ENCODE measurements at places on chromosomes 13 and 19.

DNA sequence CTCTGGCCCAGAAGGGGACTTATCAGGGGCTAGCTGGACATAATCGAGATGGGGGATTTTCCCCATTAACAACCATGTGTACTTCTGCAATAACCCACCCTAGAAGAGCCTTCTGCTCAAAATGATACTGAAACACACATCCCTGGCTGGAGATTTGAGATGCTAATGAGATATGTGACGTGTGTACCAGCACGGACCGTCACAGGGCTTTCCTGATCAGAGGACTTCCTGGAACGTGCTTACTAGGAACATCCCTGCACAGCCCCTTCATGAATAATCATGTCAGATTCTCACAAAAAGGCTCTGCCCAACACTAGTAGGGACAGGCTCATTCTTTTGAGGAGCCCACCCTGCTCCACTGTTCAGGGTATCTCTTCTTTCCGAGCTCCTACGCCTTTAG is 6.5 kb upstream of the ERVV-1 start:
- DNase-seq, result no peak

DNA sequence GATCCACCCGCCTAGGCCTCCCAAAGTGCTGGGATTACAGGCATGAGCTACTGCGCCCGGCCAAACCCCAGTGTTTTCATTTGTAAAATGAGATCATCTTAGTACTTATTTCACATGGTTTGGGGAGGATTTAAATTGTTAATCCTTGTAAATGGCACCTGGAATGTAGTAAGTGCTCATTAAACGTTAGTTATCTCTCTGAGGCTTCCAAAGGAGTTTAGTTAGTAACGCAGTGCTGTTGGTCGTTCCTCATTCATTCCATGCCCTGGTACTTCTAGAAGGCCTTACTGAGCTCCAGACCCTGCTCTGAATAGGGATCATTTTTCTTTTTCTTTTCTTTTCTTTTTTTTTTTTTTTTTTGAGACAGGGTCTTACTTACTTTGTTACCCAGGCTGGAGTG is 5.2 kb downstream of the CPT1C start:
- no peak for DNase-seq

DNA sequence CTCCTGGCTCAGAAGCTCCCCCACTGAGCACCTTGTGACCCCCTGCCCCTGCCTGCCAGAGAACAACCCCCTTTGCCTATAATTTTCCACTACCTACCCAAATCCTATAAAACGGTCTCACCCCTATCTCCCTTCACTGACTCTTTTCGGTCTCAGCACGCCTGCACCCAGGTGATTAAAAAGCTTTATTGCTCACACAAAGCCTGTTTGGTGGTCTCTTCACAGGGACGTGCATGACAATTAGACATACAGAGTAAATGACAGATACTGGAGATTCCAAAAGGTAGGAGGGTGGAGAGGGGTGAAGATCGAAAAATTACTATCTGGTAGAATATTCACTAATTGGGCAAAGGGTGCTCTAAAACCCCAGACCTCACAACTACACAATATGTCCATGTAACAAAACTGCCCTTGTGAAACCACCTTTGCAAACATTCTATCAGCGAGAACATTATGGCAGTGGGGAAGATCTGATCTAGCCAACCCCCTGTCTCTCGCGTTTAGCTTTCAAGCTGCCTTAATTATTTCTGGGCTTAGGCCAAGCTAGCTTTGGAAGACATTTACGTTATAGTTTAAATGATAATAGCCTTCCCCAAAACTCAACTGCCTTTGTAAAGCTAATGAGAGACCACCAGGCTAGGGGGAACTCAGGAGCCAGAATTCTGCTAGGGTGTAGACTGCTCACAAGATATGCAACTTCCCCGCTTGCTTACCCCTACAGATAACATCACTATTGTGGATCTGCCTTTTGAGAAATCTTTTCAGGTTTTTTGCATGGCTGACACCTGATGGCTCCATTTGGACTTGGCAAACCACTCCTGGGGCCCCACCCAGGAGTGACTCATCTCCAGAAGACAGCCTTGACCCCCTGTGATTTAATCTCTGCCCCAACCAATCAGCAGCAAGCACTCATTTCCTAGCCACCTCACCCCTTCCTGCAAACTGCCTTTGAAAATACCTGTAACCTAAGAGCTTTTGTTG is 1534.0 kb upstream of the SPRY2 start:
- DNase-seq, result no peak

GRCh38 chr13:30153545-30154426 is 153.6 kb downstream of the KATNAL1 start:
- DNase-seq, result no peak

DNA sequence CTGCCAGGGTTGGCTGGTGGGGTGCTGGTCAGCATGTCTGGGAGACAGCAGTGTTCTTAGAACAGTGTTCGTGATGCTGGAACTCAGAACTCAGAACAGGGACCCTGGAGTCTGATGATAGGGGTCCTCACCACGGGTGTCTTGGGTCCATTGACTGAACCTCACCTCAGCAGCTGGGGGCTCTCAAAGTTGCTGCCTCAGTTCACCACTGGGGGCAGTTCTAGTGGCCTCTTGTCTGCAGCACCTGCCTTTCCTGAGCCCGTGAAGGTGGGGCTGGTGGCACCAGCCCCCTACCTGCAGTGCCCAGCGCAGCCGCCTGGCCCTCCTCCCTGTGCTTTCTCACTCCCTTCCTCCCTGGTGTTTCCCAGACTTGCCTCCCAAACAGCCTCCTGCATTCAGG is 28.5 kb downstream of the SAFB start:
- no peak for DNase-seq

GRCh38 chr19:42469311-42470235 is 26.8 kb upstream of the CXCL17 start:
- DNase-seq, result no peak

- no peak for DNase-seq
These were observed 9.8 kb downstream of the UBL3 start for GRCh38 chr13:29840585-29840984.

- no peak for DNase-seq
These were observed 120.3 kb upstream of the SERTM1 start for GRCh38 chr13:36553491-36553890.

GRCh38 chr19:18112989-18113478 is 15.5 kb downstream of the MAST3 start:
- DNase-seq, result peak; percentile 87

DNA sequence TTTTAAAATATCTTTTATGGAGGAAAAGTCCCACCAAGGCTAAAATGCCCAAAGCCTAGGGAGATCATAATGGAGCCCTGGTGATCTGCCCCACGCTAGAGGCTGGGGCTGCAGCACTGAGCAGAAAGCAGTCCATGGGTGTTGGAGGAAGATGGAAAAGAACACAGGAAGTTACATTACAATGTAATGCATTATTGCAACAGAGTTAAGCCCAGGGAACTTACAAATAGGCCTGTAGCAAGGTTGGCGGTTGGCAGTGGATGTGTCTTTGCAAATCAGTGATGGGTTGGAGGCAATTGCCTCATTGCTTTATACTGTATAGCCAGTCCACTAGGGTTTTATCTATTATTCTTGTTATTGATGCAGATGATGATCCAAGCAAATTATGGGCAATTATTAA is 399.9 kb downstream of the NDFIP2 start:
- DNase-seq, result no peak

- DNase-seq, result no peak
These were observed 110.8 kb downstream of the TNFRSF19 start for GRCh38 chr13:23680845-23681669.

- no peak for DNase-seq
These were observed 436.7 kb downstream of the FGF9 start for GRCh38 chr13:22107549-22107948.

DNA sequence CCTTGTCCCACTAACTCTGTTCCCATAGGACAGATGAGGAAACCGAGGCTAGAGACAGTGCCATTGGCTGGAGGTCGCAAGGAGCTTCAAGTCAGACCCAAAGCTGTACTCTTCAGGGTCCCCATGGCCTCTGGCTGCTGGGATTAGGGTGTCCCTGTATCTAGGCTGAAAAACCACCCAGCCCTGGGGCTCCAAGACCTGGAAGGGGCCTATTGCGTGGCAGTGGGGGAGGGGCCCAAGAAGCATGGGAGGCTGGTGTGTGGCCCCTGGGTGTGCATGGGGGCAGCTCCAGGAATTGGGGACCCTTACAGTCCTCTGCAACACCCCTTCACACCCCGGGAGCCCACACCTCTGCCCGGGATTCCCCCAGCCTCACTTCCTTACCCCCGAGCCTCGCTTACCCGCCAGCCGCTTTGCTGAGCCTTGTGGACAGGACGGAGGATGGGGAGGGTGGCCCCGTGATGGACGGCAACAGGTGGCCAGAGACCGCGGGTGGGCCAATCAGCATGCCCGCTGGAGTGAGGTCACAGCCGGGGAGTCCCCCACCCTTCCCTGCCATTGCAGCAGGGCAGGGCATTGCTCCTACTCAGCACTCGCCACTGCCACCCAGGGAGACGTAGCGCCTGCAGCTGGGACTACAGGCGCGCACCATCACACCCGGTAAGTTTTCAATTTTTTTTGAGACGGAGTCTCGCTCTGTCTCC is at the start of gene JSRP1:
Gene JSRP1 (minus strand): TSS at position 436 of the 704 bp plus-strand sequence. CDS start 1,103 bp downstream, outside the sequence.
- DNase-seq, result no peak

GRCh38 chr13:65834897-65835296 is 1395.2 kb downstream of the PCDH9 start:
- no peak for DNase-seq

DNA sequence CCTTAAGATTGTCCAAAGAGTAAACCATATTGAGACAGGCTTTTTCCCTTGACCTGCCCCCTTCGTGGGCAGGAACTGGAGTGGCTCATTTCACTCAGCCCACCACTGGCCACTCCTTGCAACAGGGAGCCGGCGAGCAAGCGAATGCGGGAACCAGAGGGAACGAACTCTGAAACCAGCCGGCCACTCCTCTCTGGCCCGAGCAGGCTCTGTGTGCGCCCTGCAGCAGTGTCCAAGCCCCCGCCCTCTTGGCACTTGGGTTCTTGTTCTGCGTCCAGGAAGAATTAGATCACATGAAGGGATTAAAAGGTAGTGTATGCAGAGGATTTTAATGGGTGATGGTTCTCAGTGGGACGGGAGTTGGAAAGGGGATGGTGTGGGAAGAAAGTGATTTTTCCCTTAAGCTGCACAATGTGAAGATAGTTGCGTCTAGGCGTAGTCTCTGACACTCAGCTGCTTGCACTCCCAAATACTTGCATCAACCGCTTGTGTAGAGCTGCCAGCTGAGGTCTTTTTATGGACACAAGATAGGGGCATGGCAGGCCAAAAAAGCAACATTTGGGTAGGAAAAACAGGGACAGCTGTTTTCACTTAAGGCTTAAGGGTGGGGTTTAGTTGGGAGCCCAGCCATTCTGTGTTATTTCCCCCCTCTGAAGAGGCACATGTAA is 1209.7 kb upstream of the PCDH20 start:
- DNase-seq, result no peak

- DNase-seq, result no peak
These were observed 24.5 kb upstream of the ZNF816 start for GRCh38 chr19:52987221-52987620.

GRCh38 chr13:33799950-33800592 is 17.9 kb upstream of the RFC3 start:
- DNase-seq, result no peak

DNA sequence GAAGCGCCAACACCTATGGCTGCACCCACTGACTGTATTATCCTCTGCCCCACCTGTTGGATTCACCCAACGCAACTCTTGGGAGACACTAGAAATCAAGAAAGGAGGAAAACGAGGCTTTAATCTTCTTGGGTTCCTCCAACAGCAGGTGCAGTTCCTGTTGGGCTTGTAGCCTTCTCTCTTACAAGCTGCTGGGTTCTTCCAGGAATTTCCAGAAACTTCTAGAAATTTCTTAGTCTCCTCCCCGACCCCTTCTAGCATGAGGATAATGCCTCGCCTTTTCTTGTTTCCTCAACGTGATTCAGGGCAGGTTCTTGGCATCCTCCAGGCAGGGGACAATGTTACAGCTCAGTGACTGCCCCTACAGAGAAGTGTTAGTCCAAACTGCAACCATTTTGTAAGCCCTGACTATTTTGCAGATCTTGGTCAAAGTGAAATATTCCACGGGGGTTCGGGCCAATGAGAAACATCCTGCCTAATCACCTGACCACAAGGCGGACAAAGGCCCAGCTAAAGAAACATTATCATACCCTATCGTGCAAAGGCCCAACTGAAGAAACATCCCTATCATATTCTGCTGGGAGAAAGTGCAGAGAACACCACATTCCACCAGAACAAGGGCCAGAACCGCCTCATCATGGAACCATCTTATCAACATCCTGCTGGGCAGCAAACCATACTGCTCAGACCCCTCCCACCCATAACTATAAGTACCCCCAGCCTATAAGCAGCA is 614 bp upstream of the PNMA8A start:
- DNase-seq, result no peak

- DNase-seq, result peak; percentile 59
These were observed 41.6 kb downstream of the MYO9B start for GRCh38 chr19:17116996-17117702.

DNA sequence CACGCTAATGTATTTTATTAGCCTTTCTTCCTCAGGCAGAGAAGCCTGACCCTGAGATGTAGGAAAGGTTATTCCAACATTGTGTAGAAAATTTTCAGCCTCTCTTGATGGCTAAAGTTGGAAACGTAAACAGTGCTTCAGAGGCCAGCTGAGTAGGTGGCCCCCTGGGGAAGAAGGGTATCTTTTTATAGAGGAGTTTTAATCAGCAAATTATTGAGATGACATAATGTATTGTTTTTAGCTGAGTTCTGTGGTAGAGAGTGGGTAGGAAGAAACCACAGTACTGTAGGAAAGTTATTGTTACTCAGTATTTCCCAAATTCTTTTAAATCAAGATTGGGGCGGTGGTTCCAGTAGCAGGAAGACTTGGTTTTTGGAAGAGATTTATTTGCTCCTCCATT is 268.8 kb downstream of the DLEU7 start:
- no peak for DNase-seq

DNA sequence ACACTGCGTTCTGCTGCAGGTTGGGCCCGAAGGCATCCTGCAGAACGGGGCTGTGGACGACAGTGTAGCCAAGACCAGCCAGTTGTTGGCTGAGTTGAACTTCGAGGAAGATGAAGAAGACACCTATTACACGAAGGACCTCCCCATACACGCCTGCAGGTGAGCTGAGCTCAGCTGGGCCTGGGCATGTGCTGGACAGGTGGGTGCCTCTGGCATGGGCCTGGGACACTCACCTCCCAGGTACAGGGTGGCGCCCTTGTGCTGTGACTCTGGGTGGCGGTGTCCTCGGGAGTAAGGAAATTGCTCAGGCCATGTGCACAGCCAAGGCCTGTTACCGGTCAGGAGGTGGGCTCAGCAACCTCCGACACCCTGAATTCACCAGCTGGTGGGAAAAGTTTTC is 14.2 kb downstream of the UPF1 start:
- no peak for DNase-seq

DNA sequence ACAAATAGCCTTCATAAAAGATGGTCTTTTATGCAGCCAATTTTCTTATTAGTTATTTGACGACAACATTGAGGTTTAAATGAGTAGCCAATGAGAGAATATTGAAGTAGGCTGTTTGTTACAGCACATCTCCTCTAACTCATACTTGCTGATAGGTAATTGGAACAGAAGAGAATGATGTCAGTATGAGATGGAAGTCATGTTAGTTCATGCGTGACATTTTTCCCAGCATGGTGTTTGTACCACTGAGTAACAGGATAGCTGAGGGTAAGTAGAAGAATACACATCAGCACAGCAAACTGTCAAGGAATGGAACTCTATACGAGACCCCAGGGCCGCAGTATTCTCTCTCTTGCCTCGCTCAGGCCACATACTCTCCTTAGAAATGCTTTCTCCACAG is 37.2 kb downstream of the COL4A2 start:
- DNase-seq, result no peak

- no peak for DNase-seq
These were observed 80.2 kb downstream of the SPACA7 start for GRCh38 chr13:112456138-112457056.
